ENCODE measurements at places on chromosomes 7 and 10.

DNA sequence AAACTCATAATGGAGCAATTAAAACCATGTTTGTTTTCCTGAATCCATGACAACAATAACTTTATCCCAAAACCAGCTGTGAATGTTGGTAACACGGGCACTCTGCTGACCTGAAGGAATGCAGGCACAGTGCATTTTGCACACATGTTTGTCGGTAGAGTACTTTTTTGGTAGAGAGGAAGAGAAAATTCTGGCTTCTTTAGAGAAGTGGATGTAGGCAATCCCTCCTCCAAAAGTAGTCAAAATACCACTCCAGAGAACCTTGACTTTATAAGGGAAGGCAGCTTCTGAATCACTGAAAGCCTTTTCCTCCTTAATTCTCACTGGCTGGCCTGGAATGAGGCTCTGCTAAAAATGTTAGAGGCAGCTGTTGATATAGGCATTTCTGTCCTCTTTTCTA is 15.8 kb upstream of the ACTA2 start:
- DNase-seq, result no peak

DNA sequence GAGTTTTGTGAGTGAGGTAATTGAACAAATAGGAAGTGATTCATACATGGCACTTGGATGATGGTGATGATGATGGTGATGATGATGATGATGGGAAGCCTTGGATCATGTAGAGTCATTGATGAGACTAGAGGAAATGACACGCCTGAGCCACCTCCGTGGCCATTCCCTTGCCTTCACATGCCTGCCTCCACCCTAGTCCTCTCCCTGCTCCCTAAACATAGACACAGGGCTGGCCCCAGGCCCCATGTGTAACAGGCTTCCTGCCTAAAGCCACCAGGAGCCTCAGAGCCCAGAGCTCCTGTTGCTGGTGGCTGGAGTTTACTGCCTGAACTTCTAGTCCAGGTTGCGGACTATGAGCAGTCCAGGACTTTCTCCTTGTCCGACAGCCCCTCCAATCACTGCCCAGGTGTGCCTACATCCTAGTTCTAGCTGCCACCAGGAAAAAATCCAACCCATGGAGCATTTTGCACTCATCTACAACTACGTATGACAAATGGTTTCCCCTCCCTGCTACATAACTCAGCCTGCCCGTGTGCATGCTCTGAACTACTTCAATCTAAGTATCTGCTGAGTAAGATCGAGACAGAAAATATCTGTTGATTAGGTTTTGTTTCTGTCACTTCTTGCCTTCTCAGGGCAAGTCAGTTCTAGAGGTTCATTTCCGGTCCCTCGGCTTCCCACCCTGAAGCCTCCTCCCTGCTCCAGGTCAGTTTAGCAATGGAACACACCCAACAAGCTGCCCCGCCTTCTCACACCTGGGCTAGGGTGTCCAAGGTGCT is 35.5 kb upstream of the KDM7A start:
- DNase-seq, result no peak

DNA sequence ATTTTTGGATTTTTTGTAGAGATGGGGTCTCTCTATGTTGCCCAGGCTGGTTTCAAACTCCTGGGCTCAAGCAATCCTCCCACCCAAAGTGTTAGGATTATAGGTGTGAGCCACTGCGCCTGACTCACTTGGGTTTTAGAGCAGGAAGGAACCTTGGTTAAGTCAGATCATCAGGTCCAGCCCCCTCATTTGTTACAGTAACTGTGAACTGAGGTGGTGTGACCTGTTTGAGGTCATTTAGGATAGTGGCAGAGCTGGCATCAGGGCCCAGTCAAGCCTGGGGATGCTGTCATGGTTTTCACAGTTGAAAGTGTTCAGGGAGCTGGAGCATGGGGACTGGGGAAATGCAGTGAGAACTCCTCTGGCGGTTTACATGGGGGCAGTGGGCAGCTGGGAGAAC is 159.6 kb downstream of the TAX1BP1 start:
- no peak for DNase-seq

DNA sequence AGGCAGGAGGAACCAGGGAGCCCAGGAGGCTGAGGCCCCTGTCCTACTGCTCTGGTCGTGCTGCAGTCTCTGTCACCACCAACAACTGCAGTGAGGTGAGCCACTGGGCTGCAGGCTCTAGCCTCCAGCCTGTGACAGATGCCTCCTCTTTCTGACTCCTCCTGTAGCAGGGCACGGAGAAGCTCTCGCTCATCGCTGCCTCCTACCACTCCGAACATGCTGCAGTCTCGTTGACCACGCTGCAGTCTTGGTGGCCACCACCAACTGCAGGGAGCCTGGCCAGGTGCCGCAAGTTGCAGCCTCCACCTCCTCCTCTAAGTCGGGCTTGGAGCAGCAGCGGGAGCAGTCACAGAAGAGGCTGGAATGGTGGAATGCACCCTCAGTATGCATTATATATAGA is 22.1 kb upstream of the VOPP1 start:
- no peak for DNase-seq

- DNase-seq, result no peak
These were observed 9.5 kb downstream of the SLC13A1 start for GRCh38 chr7:123190109-123190831.
